ENCODE measurements at places on chromosomes 12 and 14. TPM values are rescaled to one million over a fixed set of nuclear protein-coding genes. Genes with fewer than 3 reads are reported as not detected.

NTN4 gene
- 85.3 TPM for total RNA-seq

TAS2R14 gene
- total RNA-seq: 0.39 TPM

RIMBP2 gene
- not detected for total RNA-seq

ACACB gene
- 76.8 TPM for total RNA-seq

UNC119B gene
- 13.1 TPM for total RNA-seq

OS9 gene
- 173 TPM for total RNA-seq

RNF34 gene
- 15.9 TPM for total RNA-seq

BEGAIN gene
- 5.7 TPM for total RNA-seq

ACOT2 gene
- 119 TPM for total RNA-seq

MYF5 gene
- not detected for total RNA-seq

MUCL1 gene
- total RNA-seq: not detected

DNA sequence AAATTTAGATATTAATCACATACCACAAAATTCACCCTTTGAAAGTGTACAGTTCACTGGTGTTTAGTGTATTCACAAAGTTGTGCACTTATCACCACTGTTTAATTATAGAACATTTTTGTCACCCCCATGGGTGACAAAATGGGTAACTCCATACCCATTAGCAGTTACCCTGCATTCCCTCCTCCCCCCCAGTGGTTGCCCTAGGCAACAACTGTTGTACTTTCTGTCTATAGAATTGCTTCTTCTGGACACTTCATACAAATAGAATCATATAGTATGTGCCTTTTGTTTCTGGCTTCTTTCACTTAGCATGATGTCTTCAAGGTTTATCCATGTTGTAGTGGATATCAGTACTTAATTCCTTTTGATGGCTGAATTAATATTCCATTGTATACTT is 52.7 kb downstream of the FBXO34 start:
- no peak for DNase-seq
- H3K4me3 ChIP-seq: no peak overlapping the region
- no peaks in the 10 kb centered on the region for H3K27me3 ChIP-seq
- no peak overlapping the region for H3K27ac ChIP-seq

DNA sequence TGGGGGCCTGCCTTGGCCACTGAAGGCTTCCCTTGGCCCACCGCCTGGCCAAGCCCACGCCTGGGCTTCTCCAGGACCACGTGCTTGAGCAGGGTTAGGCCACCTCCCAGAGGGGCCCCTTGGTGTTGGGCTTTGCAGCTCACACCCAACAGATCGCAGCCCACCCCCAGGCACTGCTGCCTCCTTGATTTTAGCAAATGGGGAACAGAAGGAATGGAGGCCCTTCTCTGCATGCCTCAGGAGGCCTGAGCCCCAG is 23.3 kb downstream of the RAB35 start:
- H3K27ac ChIP-seq: no peak overlapping the region
- H3K27me3 ChIP-seq: no peaks in the 10 kb centered on the region
- no peak overlapping the region for H3K4me3 ChIP-seq
- H3K36me3 ChIP-seq: peaks cover 20% of the 10 kb centered on the region

DNA sequence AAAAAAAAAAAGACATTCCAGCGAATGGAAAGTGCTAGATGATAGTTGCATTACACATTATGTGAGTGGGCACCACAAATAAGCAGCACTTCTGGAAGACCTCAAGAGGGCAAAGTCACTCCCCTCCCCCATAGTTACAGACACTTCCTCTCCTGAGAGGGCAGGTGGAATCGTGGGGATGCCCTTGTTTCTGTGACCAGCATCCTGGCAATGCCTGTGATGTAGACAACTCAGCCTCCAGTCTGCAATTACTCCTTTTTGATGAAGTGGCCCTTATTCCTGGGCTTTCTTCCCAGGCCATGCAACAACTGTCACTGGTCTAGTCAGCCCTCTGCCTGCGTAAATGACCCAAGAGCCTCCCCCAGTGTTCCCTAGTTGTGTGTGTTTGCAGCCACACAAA is 104.8 kb downstream of the VRK1 start:
- H3K4me3 ChIP-seq: no peak overlapping the region
- no peaks in the 10 kb centered on the region for H3K36me3 ChIP-seq
- no peaks in the 10 kb centered on the region for H3K4me1 ChIP-seq
- no peak for DNase-seq
- no peak overlapping the region for H3K27ac ChIP-seq

GRCh38 chr12:3320881-3321509 is 170.0 kb upstream of the PRMT8 start:
- no peaks in the 10 kb centered on the region for H3K27me3 ChIP-seq
- no peak overlapping the region for H3K4me3 ChIP-seq
- H3K36me3 ChIP-seq: no peaks in the 10 kb centered on the region
- no peak overlapping the region for H3K27ac ChIP-seq
- peaks cover 12% of the 10 kb centered on the region for H3K4me1 ChIP-seq
- no peak for DNase-seq

DNA sequence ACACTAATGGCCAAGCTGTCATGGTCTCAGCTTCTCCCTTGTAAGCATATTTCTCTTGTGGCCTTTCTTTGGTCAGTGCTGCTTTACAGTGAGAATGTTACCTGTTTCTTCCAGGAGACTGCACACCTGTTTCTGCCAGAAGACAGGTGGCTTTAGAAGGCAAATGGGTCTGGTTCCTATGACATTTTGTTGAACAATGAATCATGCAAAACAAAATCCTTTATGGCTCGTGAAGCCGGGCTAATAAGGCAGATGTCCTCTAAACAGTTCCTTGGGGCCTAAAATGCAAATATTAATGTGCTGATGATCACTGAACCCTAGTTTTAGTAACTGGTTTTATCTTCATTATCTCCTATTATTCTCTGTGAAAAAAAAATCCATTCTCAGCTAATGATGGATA is 927.6 kb downstream of the GALC start:
- H3K36me3 ChIP-seq: no peaks in the 10 kb centered on the region
- H3K4me1 ChIP-seq: no peaks in the 10 kb centered on the region
- H3K27ac ChIP-seq: no peak overlapping the region
- no peaks in the 10 kb centered on the region for H3K27me3 ChIP-seq
- DNase-seq: no peak

DNA sequence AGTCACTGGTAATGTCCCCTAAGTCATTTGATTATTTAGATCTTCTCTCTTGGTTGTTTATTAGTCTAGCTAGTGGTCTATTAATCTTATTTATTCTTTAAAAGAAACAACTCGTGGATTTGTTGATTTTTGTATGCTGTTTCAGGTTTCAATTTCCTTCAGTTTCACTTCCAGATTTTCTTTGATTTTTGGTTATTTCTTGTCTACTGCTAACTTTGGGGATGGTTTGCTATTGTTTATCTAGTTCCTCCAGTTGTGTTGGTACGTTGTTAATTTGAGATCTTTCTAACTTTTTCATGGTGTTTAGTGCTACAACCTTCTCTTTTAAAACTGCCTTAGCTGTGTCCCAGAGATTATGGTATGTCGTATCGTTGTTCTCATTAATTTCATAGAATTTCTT is 18.5 kb upstream of the CD69 start:
- H3K27ac ChIP-seq: no peak overlapping the region
- H3K36me3 ChIP-seq: no peaks in the 10 kb centered on the region
- H3K4me1 ChIP-seq: no peaks in the 10 kb centered on the region

GRCh38 chr12:105292705-105293104 is 37.8 kb upstream of the C12orf75 start:
- H3K36me3 ChIP-seq: no peaks in the 10 kb centered on the region
- no peak for DNase-seq
- H3K4me1 ChIP-seq: no peaks in the 10 kb centered on the region
- H3K27ac ChIP-seq: no peak overlapping the region
- H3K4me3 ChIP-seq: no peak overlapping the region

GRCh38 chr14:74531006-74531405 is 37.4 kb downstream of the ISCA2 start:
- H3K36me3 ChIP-seq: no peaks in the 10 kb centered on the region
- no peak overlapping the region for H3K4me3 ChIP-seq
- no peaks in the 10 kb centered on the region for H3K4me1 ChIP-seq
- no peaks in the 10 kb centered on the region for H3K27me3 ChIP-seq
- DNase-seq: no peak

DNA sequence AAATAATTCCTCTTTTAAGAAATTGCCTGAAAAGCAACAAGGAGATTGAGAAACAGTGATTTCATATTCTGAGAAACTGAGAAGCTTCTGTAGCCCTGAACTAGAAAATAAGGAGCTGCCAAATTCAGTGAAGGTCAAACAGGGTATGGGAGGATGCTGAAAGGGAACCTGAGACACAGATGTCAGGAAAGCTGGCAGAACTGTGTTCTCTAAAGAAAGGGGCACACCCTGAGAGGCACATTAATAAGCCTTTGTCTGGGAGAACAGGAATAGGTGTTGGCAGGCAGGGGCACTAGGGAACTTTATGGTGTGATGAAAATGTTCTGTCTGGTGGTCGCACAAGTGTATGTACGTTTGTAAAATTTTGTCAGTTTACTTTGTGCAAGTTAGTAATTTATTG is 29.6 kb downstream of the VRK1 start:
- H3K36me3 ChIP-seq: no peaks in the 10 kb centered on the region
- H3K4me3 ChIP-seq: no peak overlapping the region
- no peak overlapping the region for H3K27ac ChIP-seq
- H3K4me1 ChIP-seq: no peaks in the 10 kb centered on the region
- no peak for DNase-seq
- no peaks in the 10 kb centered on the region for H3K27me3 ChIP-seq

- no peaks in the 10 kb centered on the region for H3K4me1 ChIP-seq
- DNase-seq: no peak
- no peaks in the 10 kb centered on the region for H3K36me3 ChIP-seq
- H3K27me3 ChIP-seq: no peaks in the 10 kb centered on the region
- no peak overlapping the region for H3K4me3 ChIP-seq
- no peak overlapping the region for H3K27ac ChIP-seq
Observed at GRCh38 chr12:10540776-10541205, 35.1 kb downstream of the EIF2S3B start.

GRCh38 chr12:56989861-56990610 is 16.3 kb downstream of the ZBTB39 start:
- H3K36me3 ChIP-seq: no peaks in the 10 kb centered on the region
- H3K27ac ChIP-seq: no peak overlapping the region
- H3K4me3 ChIP-seq: no peak overlapping the region

GRCh38 chr14:28966416-28967233 is 200.0 kb downstream of the FOXG1 start:
- no peaks in the 10 kb centered on the region for H3K27me3 ChIP-seq
- no peaks in the 10 kb centered on the region for H3K4me1 ChIP-seq
- H3K36me3 ChIP-seq: no peaks in the 10 kb centered on the region

- no peak for DNase-seq
- H3K27me3 ChIP-seq: no peaks in the 10 kb centered on the region
- no peak overlapping the region for H3K4me3 ChIP-seq
- H3K4me1 ChIP-seq: no peaks in the 10 kb centered on the region
Observed at GRCh38 chr12:75850721-75851462, 180.7 kb downstream of the PHLDA1 start.

- DNase-seq: no peak
- no peak overlapping the region for H3K4me3 ChIP-seq
- no peaks in the 10 kb centered on the region for H3K36me3 ChIP-seq
- H3K4me1 ChIP-seq: no peaks in the 10 kb centered on the region
- H3K27ac ChIP-seq: no peak overlapping the region
Observed at GRCh38 chr12:77072833-77073495, 7.6 kb upstream of the E2F7 start.

DNA sequence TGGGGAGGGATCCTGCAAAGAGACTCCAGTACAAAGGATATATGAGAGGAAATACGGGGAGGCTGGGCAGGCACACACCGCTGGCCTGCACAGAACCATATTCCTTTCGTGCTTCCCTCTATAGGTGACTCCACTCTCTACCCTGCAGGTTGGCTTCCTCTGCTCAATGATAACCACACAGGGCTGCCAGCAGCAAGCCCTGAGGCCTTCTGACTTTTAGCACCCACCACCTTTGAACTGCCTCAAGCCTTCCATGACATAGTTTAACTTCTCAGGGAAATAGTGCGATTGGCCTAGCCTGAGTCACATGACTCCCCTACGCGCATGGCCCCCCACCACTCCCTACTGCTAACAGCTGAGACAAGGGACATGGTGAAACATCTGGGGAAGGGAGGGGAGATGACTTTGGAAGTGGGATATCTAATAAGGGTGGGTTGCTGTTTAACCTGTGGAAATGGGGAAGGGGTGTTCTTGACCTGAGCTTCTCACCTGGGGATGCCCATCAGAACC is 3.0 kb upstream of the FOXN3 start:
- no peak for DNase-seq
- H3K36me3 ChIP-seq: no peaks in the 10 kb centered on the region
- H3K27ac ChIP-seq: no peak overlapping the region

DNA sequence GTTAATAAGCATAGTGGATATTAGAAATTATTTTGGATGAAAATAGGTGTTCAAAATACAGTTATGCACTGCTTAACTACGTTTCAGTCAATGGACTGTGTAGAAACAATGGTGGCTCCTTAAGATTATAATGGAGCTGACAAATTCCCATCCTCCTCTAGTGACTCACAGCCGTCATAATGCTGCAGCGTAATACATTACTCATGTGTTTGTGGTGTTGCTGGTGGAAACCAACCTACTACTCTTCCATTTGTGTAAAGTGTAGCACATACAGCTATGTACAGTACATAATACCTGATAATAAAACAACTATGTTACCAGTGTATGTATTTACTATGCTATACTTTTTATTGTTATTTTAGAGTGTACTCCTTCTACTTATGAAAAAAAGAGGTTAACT is 111.2 kb upstream of the TMCC3 start:
- H3K36me3 ChIP-seq: no peaks in the 10 kb centered on the region
- DNase-seq: no peak
- H3K4me3 ChIP-seq: no peak overlapping the region
- H3K4me1 ChIP-seq: no peaks in the 10 kb centered on the region

DNA sequence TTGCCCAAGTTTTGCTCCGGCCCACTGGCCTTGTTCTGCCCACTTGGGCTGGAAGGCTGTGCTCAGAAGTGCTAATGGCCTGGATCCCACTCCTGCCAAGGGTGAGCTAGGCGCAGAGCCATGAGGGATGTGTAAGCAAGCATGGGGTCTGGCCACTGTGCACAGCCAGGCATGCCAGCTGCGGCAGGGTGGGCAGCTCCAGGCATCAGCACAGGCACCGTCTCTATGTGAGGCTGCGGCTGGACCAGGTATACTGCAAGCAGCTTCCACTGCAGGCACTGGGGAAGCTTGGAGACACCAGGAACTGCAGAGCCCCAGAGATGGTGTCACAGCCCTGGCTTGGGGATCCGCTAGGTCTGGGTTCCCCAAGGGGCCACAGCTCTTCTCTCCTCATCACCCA is 264.9 kb downstream of the LRIG3 start:
- H3K4me1 ChIP-seq: no peaks in the 10 kb centered on the region
- no peaks in the 10 kb centered on the region for H3K27me3 ChIP-seq
- no peak for DNase-seq
- no peaks in the 10 kb centered on the region for H3K36me3 ChIP-seq

GRCh38 chr14:95483309-95484165 is 32.9 kb downstream of the SYNE3 start:
- H3K36me3 ChIP-seq: no peaks in the 10 kb centered on the region
- peak overlapping the region; percentile 86 for H3K27ac ChIP-seq
- H3K27me3 ChIP-seq: no peaks in the 10 kb centered on the region
- DNase-seq: peak; percentile 93
- peaks cover 67% of the 10 kb centered on the region for H3K4me1 ChIP-seq
- no peak overlapping the region for H3K4me3 ChIP-seq

- DNase-seq: no peak
- H3K27ac ChIP-seq: no peak overlapping the region
- H3K4me3 ChIP-seq: no peak overlapping the region
- no peaks in the 10 kb centered on the region for H3K27me3 ChIP-seq
- no peaks in the 10 kb centered on the region for H3K4me1 ChIP-seq
Observed at GRCh38 chr12:127194176-127194575, 1072.8 kb upstream of the TMEM132C start.

Measured in right atrium auricular region (tissue), 2 donors.